Activated T-helper 2 cell treated with anti-CD3 and anti-CD28 coated beads, Interferon-gamma antibody, Interleukin-2, Interleukin-4, amounts not matched to agents 10 μg/mL and 5 μg/mL and 100 μg/mL, durations not matched to agents 14 hours and 24 hours and 36 hours (primary cell): ENCODE measurements at places on chromosomes 5 and 9.

GRCh38 chr5:120007598-120007997, 378.2 kb downstream of the FAM170A start:
- DNase-seq = no peak

DNA sequence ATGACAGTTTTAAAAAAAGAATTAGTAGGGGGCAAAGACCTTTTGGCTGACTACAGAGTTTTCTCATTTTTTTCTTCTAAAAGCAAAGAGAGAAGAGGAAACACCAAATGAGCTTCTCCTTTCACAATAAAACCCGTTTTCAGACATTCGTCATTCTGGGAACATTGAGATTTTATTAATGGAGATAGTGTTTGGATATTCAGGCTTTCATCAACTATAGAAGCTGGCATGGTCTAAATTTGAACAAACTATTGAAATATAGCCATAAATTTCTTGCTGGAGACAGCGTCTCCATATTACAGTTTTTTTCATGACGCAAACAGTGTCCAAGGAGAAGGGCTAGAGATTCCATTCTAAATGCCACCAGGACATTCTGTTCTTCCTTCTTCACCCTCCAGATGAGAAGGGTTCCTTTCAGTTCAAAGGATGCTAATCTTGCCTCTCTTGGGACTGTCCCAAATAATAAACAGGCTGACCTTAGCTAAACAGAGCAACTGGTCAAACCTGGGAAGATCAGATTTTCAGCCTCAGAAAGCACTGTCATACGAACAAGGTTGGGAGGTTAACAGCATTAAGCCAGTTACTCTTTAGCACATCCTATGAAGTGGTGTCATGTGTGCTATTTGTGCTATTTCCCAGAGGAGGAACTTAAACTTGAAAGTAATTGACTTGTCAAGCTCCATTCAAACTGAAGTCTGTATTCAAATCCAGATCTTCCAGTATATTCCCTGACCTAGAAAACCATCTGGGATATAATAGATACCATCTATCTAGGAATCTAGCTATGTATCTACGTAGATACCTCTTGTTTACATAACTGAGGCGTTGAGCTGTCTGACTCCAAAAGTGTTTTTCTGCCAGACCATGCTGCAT, 125.6 kb downstream of the LPAR1 start:
- DNase-seq = no peak

- DNase-seq = no peak
Measured at GRCh38 chr5:154766558-154767281, 11.5 kb downstream of the LARP1 start.

- DNase-seq = no peak
Measured at GRCh38 chr9:108544866-108545265, 310.9 kb downstream of the ACTL7B start.

- no peak for DNase-seq
Measured at GRCh38 chr9:11320989-11321388, 708.2 kb upstream of the PTPRD start.

- no peak for DNase-seq
Measured at GRCh38 chr5:132865668-132866341, 464 bp downstream of the GDF9 start.

GRCh38 chr9:74848153-74848525, 39.6 kb downstream of the TRPM6 start:
- DNase-seq = no peak

DNA sequence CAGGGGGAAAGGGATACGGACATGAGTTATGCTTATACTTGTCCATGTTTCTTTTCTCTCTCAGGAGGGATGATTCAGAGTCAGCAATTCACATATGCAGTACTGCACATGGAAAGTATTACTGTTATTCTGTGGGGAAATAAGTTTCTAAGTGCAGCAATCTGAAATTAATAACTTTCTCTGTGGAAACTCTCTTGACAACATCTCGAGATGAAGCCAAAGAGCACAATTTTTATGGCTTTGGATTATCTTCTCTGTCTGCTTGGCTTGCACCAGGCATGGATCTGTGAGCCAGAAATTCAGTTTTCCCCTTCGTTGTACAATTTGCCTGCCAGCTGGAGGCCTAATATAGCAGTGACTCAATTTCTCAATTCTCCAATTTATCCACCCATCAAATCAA, 2.5 kb upstream of the NDFIP1 start:
- DNase-seq = no peak

- no peak for DNase-seq
Measured at GRCh38 chr5:141094481-141095262, at the start of gene PCDHB2. PCDHB2 (plus strand) TSS chr5:141094615; CDS start chr5:141094791, 176 bp downstream.

- no peak for DNase-seq
Measured at GRCh38 chr5:146652547-146652946, 136.6 kb upstream of the GPR151 start.

DNA sequence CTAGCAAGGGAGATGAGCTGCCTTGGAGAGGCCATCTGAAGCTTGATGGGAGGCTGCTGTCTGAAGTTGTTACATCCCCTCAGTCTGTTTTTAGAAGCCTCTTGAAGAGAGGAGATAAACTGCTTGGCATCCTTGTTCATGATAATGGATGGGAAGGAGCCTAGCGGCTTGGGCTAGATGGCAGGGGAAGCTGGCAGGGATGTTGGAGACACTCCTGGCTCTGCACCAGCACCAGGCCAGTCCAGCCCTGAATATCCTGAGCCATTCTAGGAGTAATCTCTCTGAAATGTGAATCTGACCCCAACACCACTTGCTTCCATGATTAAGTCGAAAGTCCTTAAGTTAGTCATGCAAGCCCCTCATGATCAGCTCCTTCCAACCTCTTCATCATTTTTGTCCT, 310.5 kb downstream of the NSG2 start:
- no peak for DNase-seq

DNA sequence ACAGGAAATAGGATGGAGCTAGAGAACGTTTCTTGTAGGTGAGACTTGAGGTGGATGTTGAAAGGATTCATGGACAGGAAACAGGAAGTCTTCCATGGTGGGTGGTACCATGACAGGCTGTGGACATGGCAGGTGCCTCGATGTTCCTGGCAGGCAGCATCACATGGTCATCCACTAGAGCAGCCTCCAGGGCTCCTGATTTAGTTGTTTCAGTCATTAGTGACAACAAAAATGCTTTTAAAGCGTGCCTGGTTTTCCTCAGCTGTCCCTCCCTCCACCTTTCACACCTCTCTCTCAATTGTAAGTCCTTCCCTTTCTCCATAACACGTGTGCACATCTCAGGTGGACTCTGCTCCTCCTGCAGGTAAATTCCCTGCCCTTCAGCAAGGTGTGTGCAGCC, 25.2 kb upstream of the ASPN start:
- DNase-seq = no peak
